ENCODE measurements at places on chromosomes 11 and 22. TPM values are rescaled to one million over a fixed set of nuclear protein-coding genes. Genes with fewer than 3 reads are reported as not detected.
A peak's percentile ranks its signal among the peaks of the same experiment; 100 is the strongest.

- no peak for DNase-seq
- H3K27ac ChIP-seq: no peak overlapping the region
- peaks cover 2% of the 10 kb centered on the region for H3K36me3 ChIP-seq
Measured at GRCh38 chr11:2329551-2329950, 27.7 kb downstream of the TSPAN32 start.

GRCh38 chr11:132665205-132665604 lies 867.1 kb downstream of the OPCML start:
- DNase-seq: no peak
- H3K27ac ChIP-seq: no peak overlapping the region
- H3K4me3 ChIP-seq: no peak overlapping the region
- no peaks in the 10 kb centered on the region for H3K4me1 ChIP-seq

DNA sequence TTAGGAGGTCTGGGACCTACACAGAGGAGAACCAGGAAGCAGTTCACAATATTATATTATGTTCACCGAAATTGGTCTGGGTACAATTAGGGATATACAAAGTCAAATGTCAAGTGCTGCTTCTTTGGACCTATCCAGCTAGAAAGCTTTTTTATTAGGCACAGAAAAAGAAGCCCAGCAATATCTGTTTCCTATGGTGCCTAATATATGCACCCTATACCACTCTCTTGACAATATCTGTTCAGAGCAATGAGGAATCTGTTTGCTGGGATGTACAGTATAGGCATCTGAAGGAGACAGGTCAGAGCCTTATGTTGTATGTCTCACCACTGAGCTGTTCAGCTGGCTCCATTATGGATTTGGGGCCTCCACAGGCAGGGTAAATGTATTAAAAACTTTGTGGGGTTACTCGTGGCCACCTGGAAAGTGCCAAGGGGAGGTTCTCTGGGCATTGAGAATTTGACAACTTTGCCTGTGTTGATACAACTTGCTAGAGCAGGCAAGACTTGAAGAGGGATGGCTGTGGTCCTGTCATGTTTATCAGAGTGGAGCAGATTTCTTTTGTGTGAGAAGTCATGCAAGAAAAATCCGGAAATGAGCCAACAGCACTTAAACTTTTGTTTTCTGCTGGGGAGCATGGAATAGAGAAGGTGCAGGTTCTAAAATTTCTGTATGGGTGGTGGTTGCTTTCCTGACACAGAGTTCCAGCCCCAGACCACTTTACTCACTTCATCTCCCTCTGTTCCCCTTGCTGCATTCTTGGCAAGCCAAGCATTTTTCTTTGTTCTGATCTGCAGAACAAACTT lies 10.1 kb downstream of the STIM1 start:
- DNase-seq: no peak
- H3K4me1 ChIP-seq: peaks cover 81% of the 10 kb centered on the region
- peak overlapping the region; percentile 71 for H3K27ac ChIP-seq
- no peaks in the 10 kb centered on the region for H3K27me3 ChIP-seq
- peaks cover 39% of the 10 kb centered on the region for H3K36me3 ChIP-seq

SMTN gene
- 41.4 TPM for total RNA-seq

- H3K4me1 ChIP-seq: peaks cover 9% of the 10 kb centered on the region
- no peak for DNase-seq
- no peak overlapping the region for H3K4me3 ChIP-seq
- H3K27me3 ChIP-seq: peaks cover 36% of the 10 kb centered on the region
Measured at GRCh38 chr11:63920126-63920938, 3.4 kb upstream of the RCOR2 start.

GRCh38 chr11:92915551-92915950 lies 53.9 kb upstream of the MTNR1B start:
- no peaks in the 10 kb centered on the region for H3K4me1 ChIP-seq
- no peak overlapping the region for H3K27ac ChIP-seq
- no peaks in the 10 kb centered on the region for H3K27me3 ChIP-seq
- H3K36me3 ChIP-seq: no peaks in the 10 kb centered on the region

GRCh38 chr11:110349138-110349996 lies 53.0 kb upstream of the RDX start:
- H3K27me3 ChIP-seq: no peaks in the 10 kb centered on the region
- H3K4me3 ChIP-seq: peak overlapping the region; percentile 51
- H3K36me3 ChIP-seq: peaks cover 10% of the 10 kb centered on the region
- peaks cover 62% of the 10 kb centered on the region for H3K4me1 ChIP-seq
- H3K27ac ChIP-seq: peak overlapping the region; percentile 97

GRCh38 chr22:43314611-43315010 lies 28.6 kb downstream of the SCUBE1 start:
- H3K4me1 ChIP-seq: no peaks in the 10 kb centered on the region
- H3K27me3 ChIP-seq: peaks cover 1% of the 10 kb centered on the region
- H3K36me3 ChIP-seq: no peaks in the 10 kb centered on the region
- H3K4me3 ChIP-seq: no peak overlapping the region
- no peak overlapping the region for H3K27ac ChIP-seq
- no peak for DNase-seq

DNA sequence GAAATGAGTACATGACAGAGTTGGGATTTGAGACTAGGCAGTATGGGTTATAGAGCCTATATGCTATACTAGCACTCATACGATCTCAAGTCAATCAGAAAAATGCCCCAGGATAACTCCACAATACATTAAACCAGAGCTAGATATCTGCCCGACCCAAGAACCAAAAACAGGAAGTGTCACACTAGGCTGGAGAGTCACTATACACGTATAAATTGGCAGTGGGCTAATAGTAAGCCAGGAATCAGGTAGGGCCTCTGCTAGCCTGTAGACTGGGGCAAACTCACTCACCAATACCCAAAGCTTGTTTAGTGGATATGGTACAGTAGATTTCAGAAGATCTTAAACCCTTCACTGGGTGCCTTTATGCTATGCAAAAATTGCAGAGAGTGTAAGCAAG lies 16.2 kb upstream of the EIF4G2 start:
- no peak overlapping the region for H3K27ac ChIP-seq
- H3K4me1 ChIP-seq: peaks cover 2% of the 10 kb centered on the region
- H3K4me3 ChIP-seq: no peak overlapping the region
- H3K36me3 ChIP-seq: peaks cover 5% of the 10 kb centered on the region

GPHA2 gene
- not detected for total RNA-seq

DNA sequence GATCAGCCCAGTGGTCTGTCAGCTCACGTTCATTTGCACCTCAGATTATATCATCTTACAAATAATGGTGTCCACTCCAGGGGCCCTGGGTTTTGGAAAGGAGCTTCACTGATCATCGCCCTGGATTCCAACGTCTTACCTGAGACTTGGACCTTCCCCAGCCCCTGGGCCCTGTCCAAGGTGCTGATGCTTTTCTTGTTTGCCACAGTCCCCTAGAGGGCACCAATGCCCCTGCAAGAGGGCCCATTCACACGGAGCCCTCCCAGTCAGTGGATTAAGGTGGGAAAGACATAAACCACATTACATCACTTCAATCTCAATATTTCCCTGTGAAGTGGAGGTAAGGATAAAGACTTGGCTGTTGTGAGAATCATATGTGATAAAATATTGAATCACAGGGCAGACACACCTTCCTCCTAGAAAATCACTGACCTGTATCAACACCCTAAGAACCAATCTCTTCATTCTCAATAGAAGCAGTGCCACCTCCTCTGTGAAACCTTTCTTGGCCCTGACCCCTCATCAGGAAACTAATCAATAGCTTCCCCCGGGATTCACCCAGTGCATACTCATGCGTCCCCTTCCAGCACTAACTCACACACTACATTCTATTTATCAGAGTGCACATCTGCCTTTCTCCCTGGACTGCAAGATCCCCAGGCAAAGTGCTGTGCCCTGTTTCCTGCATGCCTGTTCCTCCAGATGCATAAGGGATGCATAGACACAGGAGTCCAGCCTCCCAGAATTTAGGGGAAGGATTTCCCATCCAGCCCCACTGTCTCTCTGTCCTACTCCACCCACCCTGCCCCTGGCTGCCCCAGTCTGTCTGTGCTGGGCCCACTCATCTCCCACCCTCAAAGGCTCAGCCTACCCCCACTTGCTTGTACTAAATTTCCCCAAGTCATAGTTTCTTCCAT lies 167.0 kb downstream of the BUD13 start:
- no peaks in the 10 kb centered on the region for H3K36me3 ChIP-seq
- no peak overlapping the region for H3K27ac ChIP-seq
- H3K4me3 ChIP-seq: no peak overlapping the region
- no peaks in the 10 kb centered on the region for H3K27me3 ChIP-seq
- H3K4me1 ChIP-seq: no peaks in the 10 kb centered on the region
- DNase-seq: peak; percentile 54

DNA sequence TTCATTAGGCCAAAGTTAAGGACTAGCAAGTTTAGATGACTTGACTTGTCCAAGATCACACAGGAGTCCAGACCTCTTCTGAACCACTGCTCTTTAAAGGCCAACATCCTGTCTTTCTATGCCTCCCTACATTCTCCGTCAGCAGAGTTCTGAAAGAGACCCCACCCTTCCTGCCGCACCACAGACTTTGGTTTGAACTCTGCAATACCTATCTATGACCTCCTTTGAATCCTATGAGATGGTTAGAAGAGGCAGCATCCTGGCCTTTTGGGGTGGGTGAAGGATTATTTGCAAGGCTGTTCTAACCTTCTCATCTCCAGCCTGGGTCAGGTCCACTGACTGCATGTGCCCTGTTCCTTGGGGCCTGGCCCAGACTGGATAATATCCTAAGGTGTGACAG lies 4.3 kb upstream of the RRM1 start:
- H3K36me3 ChIP-seq: peaks cover 77% of the 10 kb centered on the region
- H3K27me3 ChIP-seq: no peaks in the 10 kb centered on the region
- peaks cover 79% of the 10 kb centered on the region for H3K4me1 ChIP-seq

DNA sequence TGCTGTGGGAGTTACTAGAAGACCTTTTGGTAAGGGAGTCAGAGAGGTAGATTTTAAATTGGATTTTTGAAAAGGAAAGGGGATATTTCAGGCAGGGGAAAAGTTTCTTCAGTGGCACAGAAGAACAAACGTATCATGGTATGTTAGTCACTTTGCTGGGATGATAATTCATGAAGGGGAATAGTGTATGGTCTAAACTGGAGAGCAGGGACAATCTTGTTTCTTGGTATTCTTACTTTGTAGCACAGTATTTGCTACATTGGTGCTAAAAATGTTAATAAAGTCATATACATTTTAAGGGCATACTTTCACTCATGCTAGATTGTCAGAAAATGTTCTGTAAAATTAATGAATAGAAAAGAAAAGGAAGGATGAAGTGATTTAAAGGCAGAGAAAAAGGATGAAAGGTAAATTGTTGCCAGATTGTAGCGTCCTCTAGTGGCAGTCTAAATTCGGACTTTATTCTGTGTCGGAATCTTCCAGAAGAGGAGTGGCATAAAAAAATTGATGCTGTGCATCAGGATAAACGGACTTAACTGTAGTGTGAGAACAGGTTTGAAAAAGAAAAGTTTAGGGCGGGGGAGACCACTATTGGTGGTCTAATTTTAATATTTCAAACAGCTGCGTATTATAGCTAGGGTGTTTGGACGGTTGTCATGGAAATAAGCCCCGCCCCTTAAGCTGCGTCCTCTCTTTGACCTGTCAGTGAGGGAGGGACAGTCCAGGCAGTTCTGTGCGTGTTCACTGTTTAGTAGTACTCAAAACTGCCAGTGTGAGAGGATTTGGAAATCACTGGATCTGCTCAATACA lies at the start of gene BCO2:
Gene BCO2 (plus strand): TSS at position 724 of the 810 bp plus-strand sequence. CDS start 90 bp downstream, outside the sequence.
- DNase-seq: peak; percentile 41
- peak within 1 kb of the TSS; percentile 52 for H3K4me3 ChIP-seq
- no peaks in the 10 kb centered on the region for H3K36me3 ChIP-seq
- peaks cover 26% of the 10 kb centered on the region for H3K27me3 ChIP-seq
- H3K27ac ChIP-seq: no peak within 1 kb of the TSS

SLN gene
- not detected for total RNA-seq

NLRP14 gene
- total RNA-seq: not detected

HDHD5 gene
- total RNA-seq: 27.1 TPM

DNA sequence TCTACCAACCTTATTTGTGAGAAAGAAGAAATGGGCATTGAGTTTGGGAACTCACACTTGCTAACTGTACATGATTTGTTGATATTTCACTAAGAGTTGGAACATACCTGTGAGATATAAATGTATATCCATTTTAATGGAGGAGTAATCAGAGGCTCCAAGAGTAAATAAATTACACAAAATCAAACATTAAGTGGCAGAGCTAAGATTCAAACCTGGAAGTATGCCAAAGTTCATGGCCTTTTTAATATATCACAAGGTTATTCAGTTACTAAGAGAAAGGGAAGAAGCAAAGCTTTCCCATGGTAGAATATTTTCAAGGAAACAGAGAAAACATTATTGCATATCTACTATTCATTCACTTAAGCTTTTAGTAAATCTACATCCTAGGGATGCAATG lies 1641.1 kb downstream of the FAM181B start:
- no peak overlapping the region for H3K27ac ChIP-seq
- no peak overlapping the region for H3K4me3 ChIP-seq
- no peaks in the 10 kb centered on the region for H3K27me3 ChIP-seq
- no peak for DNase-seq

DNA sequence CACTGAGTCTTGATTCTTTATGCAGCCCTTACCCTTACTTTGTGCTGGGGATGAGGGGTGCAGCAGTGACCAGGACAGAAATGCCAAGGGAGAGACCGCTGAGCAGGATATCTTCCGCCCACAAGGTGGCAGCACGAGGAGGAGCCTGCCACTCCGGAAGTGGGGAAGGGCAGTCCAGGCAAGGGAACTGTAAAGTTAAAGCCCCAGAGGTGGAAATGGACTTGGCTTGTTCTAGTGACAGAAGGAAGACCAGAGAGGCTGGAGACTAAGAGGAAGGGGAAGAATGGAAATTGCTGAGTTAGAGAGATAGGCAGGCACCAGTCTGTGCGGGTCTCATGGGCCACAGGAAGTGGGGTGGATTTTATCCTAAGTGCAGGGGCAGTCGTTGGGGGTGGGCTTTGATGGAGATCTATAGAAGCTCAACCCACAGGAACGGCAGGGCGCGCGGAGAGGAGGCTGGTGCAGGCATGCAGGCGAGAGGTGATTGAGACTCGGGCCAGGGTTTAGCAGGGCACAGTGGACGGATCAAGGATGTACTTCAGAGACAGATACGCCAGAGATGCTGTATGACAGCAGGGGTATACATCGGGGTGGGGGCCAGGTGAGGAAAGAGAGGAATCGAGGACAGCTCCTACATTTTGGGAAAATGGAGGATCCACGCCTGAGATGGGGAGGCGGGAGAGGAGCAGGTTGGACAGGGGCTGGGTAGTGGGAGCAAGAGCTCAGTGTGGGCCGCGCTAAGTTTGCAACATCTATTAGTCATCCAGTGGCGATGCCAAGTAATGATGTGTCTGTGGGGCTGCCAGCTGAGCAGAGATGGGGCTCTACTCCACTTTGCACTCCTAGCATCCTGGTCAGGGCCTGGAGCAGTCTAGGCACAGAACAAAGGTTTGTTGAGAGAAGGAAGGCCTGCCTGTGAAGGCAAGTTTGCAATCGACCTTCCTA lies 3.3 kb upstream of the GRK2 start:
- peaks cover 59% of the 10 kb centered on the region for H3K4me1 ChIP-seq
- DNase-seq: peak; percentile 83

GRCh38 chr11:8099291-8099899 lies 18.4 kb downstream of the TUB start:
- peak; percentile 76 for DNase-seq
- H3K4me3 ChIP-seq: no peak overlapping the region
- H3K36me3 ChIP-seq: no peaks in the 10 kb centered on the region
- no peaks in the 10 kb centered on the region for H3K27me3 ChIP-seq

- H3K36me3 ChIP-seq: no peaks in the 10 kb centered on the region
- H3K4me1 ChIP-seq: peaks cover 11% of the 10 kb centered on the region
- no peak overlapping the region for H3K4me3 ChIP-seq
Measured at GRCh38 chr11:128886406-128887124, 4.6 kb upstream of the KCNJ5 start.
